ENCODE measurements at places on chromosomes 11 and 22. TPM values are rescaled to one million over a fixed set of nuclear protein-coding genes. Genes with fewer than 3 reads are reported as not detected.

FGF3 gene
- not detected for total RNA-seq

WT1 gene
- 0.66 TPM for total RNA-seq

SOX6 gene
- total RNA-seq = 8.0 TPM

GP1BB gene
- 1.3 TPM for total RNA-seq

SCGB2A2 gene
- total RNA-seq = 715 TPM

DNA sequence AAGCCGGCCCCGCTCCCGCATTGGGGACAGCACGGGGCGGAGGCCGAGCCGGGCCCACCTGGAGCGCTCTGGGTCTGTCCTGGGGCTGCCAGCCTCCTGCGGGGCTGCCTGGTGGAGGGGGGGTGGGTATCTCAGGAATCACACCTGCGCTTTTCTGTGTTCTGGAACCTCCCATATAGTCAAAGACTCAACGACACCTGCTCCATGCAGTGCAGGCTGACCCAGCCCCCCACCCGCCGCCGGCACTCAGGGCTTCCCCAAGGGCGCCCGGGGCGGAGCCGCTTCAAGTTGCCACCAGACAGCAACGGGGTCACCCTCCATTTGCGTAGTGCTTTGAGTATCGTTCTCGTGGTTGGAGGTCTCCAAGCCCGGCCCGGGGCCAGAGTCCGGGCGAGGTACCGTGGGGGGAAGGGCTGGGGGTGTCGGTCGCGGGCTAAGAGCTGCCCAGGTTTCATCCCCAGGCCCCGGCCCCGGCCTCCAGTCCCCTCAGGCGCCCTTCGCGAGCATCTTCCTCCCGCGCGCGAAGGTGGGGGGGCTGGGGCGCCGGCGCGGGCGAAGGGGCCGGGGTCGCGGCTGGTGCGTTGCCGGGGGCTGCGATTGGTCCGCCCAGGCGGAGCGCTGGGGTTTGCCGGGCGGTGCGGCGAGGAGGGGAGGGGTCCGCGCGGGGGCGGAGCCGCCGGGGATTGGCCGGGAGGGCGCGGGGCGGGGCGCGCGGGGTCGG lies 6.6 kb downstream of the TSPAN4 start:
- H3K27ac ChIP-seq = peak overlapping the region; percentile 32
- peak overlapping the region; percentile 78 for H3K4me3 ChIP-seq
- H3K27me3 ChIP-seq = no peaks in the 10 kb centered on the region
- DNase-seq = no peak
- H3K4me1 ChIP-seq = peaks cover 26% of the 10 kb centered on the region

GRCh38 chr11:111696556-111696955 lies 69.6 kb downstream of the PPP2R1B start:
- no peak for DNase-seq
- no peak overlapping the region for H3K4me3 ChIP-seq
- no peak overlapping the region for H3K27ac ChIP-seq

DNA sequence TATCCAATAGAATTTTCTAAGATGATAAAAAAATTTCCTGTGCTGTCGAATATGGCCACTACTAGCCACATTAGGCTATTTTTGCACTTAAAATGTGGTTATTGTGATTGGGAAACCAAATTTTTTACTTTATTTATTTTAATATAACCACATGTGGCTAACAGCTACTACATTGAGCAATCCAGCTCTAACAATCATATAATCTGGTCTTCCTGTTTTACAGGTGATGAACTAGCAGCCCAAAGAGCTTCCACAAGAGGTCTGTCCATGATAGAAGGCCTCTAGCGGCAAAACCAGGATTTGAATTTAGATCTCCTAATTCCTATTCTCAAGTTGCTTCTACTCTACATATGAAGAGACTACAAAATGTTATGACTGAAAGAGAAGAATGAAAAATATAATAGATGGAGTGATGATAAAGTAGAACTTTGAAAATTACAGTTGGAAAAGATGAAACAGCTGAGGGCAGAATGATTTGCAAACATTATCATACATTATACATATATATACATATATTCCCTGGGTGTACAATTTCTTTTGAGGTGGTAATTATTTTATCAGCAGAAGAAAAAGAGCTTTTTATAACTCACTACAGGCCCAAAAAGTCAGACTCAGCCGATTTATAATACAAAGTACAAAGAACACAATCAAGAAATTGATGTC lies 363.5 kb upstream of the PITPNB start:
- no peaks in the 10 kb centered on the region for H3K27me3 ChIP-seq
- H3K36me3 ChIP-seq = no peaks in the 10 kb centered on the region
- H3K27ac ChIP-seq = no peak overlapping the region
- no peaks in the 10 kb centered on the region for H3K4me1 ChIP-seq

GRCh38 chr11:92892802-92893684 lies 76.4 kb upstream of the MTNR1B start:
- H3K27me3 ChIP-seq = no peaks in the 10 kb centered on the region
- H3K27ac ChIP-seq = no peak overlapping the region
- no peaks in the 10 kb centered on the region for H3K36me3 ChIP-seq
- H3K4me3 ChIP-seq = no peak overlapping the region
- no peak for DNase-seq
